GM13977 (cell line): ENCODE measurements at places on chromosomes 5 and 9.

GRCh38 chr5:170046241-170046640, 59.5 kb upstream of the FOXI1 start:
- DNase-seq, result no peak

GRCh38 chr9:32218100-32218767, 166.2 kb upstream of the ACO1 start:
- DNase-seq, result peak; percentile 65

- no peak for DNase-seq
These were observed 99.5 kb downstream of the GHR start for GRCh38 chr5:42522783-42523182.

GRCh38 chr5:141330299-141331080, at the start of gene PCDHGA1:
Gene PCDHGA1 (plus strand): TSS chr5:141330514.
- DNase-seq, result no peak

DNA sequence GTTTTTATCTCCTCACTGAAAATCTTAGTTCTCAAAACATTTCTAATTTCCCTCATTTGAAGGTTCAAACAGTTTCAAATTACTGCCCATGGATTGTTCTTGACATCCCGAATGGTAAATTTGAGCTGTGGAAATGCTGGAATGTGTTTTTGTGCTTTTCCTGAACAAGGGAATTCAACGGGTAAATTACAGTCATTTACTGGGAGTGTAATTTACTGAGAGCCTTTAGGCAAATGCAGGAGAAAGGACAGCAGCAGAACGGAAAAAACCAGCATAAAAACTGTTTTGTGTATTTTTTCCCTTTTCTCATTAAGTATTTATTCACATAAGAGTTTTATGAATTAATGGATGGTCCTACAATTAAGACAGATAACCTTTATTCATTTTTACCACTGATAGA, 139.2 kb downstream of the PBX3 start:
- DNase-seq, result no peak

DNA sequence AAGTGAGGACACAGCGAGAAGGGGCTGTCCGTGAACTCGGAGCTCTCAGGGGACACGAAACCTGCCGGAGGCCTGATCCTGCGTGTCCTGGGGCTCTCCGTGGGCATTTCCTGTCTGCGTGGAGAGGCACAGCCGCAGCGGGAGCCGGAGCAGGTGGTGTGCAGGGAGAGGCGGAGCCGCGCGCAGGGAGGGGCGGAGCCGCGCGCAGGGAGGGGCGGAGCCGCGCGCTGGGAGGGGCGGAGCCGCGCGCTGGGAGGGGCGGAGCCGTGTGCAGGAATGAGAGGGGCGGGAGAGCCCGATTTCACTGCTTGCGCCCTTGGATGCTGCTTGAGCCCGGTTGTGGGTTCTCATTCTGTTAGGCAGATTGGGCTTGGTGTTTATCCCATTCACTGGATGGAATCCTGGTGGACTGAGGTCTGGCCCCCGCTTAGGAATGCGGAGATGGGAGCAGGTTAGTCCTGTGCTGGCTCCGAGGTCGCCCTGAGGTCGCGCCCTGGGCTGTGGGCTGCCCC, 26.7 kb downstream of the NDUFS6 start:
- DNase-seq, result no peak

DNA sequence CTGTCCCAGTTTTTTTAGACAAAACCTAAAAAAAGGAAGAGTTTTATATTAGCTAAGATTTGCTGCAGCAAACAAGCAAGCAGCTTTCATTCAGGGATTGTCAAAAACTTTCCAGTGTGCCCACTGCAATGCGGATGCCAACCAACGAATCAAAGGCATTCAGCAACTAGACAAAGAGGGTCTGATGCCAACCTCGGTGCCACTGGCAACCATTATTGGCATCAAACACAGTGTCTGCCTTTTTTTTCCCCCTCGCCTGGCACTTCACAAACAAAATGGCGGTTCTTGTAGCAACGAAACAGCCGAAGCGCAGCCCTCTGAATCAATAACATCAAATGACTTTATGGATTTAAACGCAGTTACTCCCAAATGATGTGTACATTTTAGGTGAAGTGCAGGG, 10.4 kb downstream of the NFIB start:
- no peak for DNase-seq

DNA sequence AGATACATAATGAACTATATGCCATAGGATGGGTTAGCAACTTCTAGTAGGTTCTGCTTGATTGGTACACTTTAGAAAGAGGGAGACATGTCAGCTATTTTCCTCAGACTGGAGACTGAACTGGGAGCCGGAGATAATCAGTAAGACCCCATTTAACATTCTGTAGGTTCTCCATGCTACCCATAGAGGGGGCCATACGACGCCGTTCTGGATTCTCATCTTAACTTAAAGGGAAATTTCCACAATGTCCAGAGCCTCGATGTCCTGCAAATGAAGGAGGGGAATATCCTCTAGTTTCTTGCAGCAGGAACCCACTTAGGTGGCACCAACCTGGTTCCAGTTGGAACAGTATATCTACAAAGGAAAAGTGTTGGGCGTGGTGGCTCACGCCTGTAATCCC, 22.3 kb upstream of the NPM1 start:
- no peak for DNase-seq
